ENCODE measurements at places on chromosomes 7 and 10. TPM values are rescaled to one million over a fixed set of nuclear protein-coding genes. Genes with fewer than 3 reads are reported as not detected.

BLNK gene
- total RNA-seq: 0.19 TPM

GRCh38 chr7:128266883-128267594 lies 26.0 kb downstream of the LEP start:
- no peak overlapping the region for H3K27ac ChIP-seq
- H3K4me1 ChIP-seq: no peaks in the 10 kb centered on the region
- H3K4me3 ChIP-seq: no peak overlapping the region
- peaks cover 4% of the 10 kb centered on the region for H3K27me3 ChIP-seq

DNA sequence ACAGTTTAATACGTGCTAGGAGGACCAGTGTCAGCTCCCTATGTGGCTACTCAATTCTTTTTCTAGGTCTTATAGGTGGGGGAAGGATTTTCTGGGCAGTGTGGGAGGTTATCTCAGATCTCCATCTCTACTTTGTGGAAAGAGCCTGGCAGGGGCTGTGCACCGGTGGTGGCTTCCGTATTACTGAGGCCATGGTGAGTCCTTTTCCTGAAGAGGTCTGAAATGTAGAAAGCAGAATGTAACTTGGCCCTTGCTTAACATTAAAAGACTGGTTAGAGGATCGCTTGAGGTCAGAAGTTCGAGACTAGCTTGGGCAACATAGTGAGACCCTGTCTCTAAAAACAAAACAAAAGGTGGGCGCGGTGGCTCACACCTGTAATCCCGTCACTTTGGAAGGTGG lies 2.7 kb upstream of the TPST1 start:
- no peaks in the 10 kb centered on the region for H3K36me3 ChIP-seq
- no peak for DNase-seq
- peaks cover 18% of the 10 kb centered on the region for H3K27me3 ChIP-seq
- H3K4me3 ChIP-seq: no peak overlapping the region
- peaks cover 20% of the 10 kb centered on the region for H3K4me1 ChIP-seq
- no peak overlapping the region for H3K27ac ChIP-seq

DNA sequence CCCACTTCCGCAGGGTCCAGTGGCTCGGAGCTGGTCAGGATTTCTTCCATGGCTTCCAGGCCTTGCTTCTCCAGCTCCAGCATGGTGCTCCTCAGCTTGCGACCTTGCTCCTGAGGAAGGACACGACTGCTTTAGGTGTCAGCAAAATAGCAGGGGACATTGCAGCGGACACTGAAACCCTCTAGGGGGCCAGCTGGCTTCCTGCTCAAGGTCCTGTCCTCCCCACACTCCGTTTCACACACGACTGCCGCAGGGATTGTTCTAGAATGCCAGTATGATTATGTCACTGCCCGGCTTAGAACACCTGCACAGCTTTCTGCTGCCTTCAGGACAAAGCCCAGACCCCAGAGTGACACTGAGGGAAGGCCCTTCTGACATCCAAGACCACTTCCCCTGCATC lies 65.6 kb downstream of the SCRN1 start:
- H3K27me3 ChIP-seq: no peaks in the 10 kb centered on the region
- no peaks in the 10 kb centered on the region for H3K4me1 ChIP-seq
- no peak overlapping the region for H3K27ac ChIP-seq
- DNase-seq: no peak
- H3K36me3 ChIP-seq: no peaks in the 10 kb centered on the region

DNA sequence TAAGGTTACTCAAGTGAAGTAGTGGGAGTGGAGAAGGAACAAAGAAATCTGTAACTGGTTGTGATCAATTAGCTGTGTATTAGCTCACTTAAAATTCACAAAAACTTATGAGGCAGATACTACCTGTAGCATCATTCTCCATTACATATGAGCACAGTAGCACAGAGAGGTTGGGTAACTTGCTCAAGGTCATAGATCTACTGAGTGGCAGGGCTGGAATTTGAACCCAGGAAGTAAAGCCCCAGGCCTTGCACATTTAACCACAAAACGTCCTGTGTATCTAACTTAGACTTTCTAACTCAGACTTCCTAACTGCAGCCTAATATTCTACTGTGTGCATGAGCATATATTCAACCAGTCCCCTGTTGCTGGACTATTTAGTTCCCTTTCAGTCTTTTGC lies 5.6 kb upstream of the SLF2 start:
- H3K36me3 ChIP-seq: no peaks in the 10 kb centered on the region
- H3K27ac ChIP-seq: no peak overlapping the region
- no peak overlapping the region for H3K4me3 ChIP-seq
- peaks cover 11% of the 10 kb centered on the region for H3K4me1 ChIP-seq
- no peak for DNase-seq

- no peaks in the 10 kb centered on the region for H3K36me3 ChIP-seq
- no peak overlapping the region for H3K27ac ChIP-seq
- no peaks in the 10 kb centered on the region for H3K4me1 ChIP-seq
- no peak for DNase-seq
- no peak overlapping the region for H3K4me3 ChIP-seq
These were observed 40.2 kb downstream of the ARHGAP12 start for GRCh38 chr10:31888442-31888841.

- no peaks in the 10 kb centered on the region for H3K27me3 ChIP-seq
- no peak for DNase-seq
- H3K36me3 ChIP-seq: no peaks in the 10 kb centered on the region
- no peak overlapping the region for H3K4me3 ChIP-seq
- no peaks in the 10 kb centered on the region for H3K4me1 ChIP-seq
These were observed 284.1 kb downstream of the POU6F2 start for GRCh38 chr7:39261771-39262170.

DNA sequence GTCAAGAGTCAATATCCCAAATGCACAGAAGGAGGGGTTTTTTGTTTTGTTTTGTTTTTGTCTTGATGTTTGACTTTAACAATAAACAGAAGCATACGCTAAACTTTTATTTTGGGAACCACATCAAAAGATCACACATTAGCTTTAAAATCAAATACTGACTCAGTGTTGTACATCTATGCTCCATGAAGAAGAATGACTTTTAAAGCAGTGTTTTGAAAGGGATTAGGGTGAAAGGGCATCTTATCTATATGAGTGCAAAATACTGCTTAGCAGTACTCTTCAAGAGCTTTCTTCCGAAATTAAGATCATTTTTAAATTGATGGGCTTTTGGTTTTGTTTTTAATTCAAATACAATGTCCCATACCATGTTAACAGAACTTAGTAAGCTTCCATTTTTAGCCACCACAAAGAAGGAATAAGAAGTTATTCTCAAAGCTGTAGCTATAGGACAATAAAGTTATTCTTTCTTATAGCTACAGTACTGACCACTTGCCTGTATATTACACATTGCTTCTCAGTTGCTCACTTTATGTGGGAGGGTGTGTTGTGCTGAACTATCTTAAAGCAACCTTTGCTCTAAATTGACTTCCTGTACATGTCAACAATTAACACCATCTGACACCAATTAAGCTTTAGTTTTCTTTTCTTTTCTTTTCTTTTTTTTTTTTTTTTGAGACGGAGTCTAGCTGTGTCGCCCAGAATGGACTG lies 144.3 kb upstream of the KAT6B start:
- no peak overlapping the region for H3K27ac ChIP-seq
- H3K4me1 ChIP-seq: peaks cover 13% of the 10 kb centered on the region
- H3K27me3 ChIP-seq: no peaks in the 10 kb centered on the region
- DNase-seq: no peak

- DNase-seq: no peak
- H3K27me3 ChIP-seq: no peaks in the 10 kb centered on the region
- no peaks in the 10 kb centered on the region for H3K36me3 ChIP-seq
These were observed 229.9 kb upstream of the MAGI2 start for GRCh38 chr7:79683185-79683890.

EPDR1 gene
- 0.41 TPM for total RNA-seq

SRGN gene
- total RNA-seq: 133 TPM

ERVW-1 gene
- 0.12 TPM for total RNA-seq

- H3K4me1 ChIP-seq: no peaks in the 10 kb centered on the region
- DNase-seq: no peak
- no peaks in the 10 kb centered on the region for H3K36me3 ChIP-seq
- H3K27me3 ChIP-seq: no peaks in the 10 kb centered on the region
These were observed 144.2 kb upstream of the GLI3 start for GRCh38 chr7:42381161-42381560.

ALOX5 gene
- 3.1 TPM for total RNA-seq

EPHB4 gene
- 5.2 TPM for total RNA-seq

PDAP1 gene
- total RNA-seq: 67.0 TPM

DNA sequence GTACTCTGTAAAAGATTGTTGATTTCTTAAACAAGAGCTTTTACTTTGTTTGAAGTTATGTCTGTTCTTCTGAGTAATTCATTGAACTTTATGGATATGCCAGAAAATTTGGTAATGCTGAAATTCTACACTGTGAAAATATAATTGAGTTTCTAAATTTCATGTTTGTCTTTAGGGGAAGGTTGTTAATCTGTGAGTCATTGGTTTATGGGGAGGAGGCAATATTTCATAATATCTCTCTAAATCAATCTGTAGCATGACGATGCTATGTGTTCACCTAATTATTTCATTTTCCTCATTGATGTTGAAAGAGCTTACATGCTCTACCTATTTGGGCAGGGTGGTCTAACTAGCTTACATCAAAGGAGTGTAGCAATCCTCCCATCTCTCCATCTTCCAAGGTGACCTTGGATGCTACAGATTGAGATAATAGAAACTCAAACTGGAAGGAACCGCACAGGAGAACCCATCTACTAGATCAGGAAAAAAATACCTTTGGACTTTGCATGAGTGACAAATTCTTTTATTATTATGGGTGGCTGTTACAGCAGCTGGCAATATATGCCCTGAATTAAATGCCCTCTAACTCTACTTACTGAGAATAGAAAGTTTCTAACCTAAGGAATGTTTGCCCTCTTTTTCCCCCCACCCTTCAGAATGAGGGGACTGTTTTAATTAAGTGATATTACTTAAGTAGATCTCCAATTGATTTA lies 8.4 kb upstream of the SNX13 start:
- no peaks in the 10 kb centered on the region for H3K27me3 ChIP-seq
- H3K4me1 ChIP-seq: peaks cover 18% of the 10 kb centered on the region
- no peak overlapping the region for H3K4me3 ChIP-seq
- H3K27ac ChIP-seq: no peak overlapping the region
- no peak for DNase-seq

NKX2-3 gene
- total RNA-seq: not detected

GRCh38 chr10:126387931-126388911 lies at the start of gene ADAM12:
ADAM12 (minus strand) TSS chr10:126388477; CDS start chr10:126388145, 332 bp downstream.
- H3K36me3 ChIP-seq: no peaks in the 10 kb centered on the region
- no peak within 1 kb of the TSS for H3K4me3 ChIP-seq
- H3K4me1 ChIP-seq: peaks cover 8% of the 10 kb centered on the region
- no peaks in the 10 kb centered on the region for H3K27me3 ChIP-seq

SP8 gene
- not detected for total RNA-seq

IDE gene
- total RNA-seq: 40.2 TPM

DNA sequence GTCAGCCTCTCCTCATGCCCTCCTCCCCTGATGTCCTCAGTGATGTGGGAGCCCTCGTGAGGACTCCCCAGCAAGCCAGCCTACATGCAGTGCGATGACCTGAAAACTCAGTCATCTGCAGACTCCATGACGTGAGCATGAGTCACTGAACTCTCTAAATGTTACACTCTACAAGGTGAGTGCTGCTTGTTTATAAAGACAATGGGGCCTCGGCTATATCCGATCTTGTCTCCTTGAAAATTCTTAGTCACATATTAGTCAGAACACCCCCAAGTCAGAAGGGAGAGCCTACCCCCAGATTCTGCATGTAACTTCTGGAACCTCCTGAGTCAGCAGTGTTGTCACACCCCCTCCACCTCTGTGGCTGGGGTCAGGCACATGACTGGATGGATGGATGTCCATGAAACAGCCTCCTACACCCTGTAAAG lies 673.8 kb downstream of the INHBA start:
- H3K36me3 ChIP-seq: no peaks in the 10 kb centered on the region
- no peak overlapping the region for H3K27ac ChIP-seq
- H3K4me1 ChIP-seq: no peaks in the 10 kb centered on the region
- no peak overlapping the region for H3K4me3 ChIP-seq
- no peaks in the 10 kb centered on the region for H3K27me3 ChIP-seq
- DNase-seq: no peak

DNA sequence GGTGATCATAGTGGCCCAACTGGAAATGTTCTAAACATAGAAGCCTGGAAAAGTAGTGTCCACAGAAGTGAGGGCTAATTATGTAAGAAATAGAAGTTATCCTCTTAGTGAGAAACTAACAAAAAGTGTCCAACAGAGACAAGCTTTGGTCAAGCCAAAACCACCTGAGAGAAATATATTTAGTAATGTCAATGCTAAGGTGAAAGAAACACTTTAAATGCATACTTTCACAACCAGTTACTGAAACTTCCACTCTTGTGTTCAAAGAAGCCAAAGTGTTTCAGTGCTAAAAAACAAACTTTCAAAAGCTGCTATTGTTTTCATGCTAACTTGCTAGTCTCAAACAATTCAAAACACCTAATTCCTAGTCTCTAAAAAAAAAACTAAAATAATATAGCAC lies 18.1 kb downstream of the RAB11FIP2 start:
- no peaks in the 10 kb centered on the region for H3K27me3 ChIP-seq
- no peaks in the 10 kb centered on the region for H3K4me1 ChIP-seq
- H3K27ac ChIP-seq: no peak overlapping the region
- no peak overlapping the region for H3K4me3 ChIP-seq

APBB1IP gene
- 106 TPM for total RNA-seq

GRCh38 chr10:100664316-100665149 lies 80.8 kb upstream of the PAX2 start:
- H3K27me3 ChIP-seq: peaks cover 18% of the 10 kb centered on the region
- no peak overlapping the region for H3K4me3 ChIP-seq
- no peak overlapping the region for H3K27ac ChIP-seq

- H3K4me3 ChIP-seq: no peak overlapping the region
- H3K36me3 ChIP-seq: no peaks in the 10 kb centered on the region
- H3K27me3 ChIP-seq: no peaks in the 10 kb centered on the region
- no peak overlapping the region for H3K27ac ChIP-seq
These were observed 54.9 kb downstream of the TFPI2 start for GRCh38 chr7:93835702-93836101.

SVOPL gene
- total RNA-seq: not detected

GRCh38 chr7:29332042-29332811 lies 137.7 kb downstream of the CHN2 start:
- no peak overlapping the region for H3K4me3 ChIP-seq
- H3K36me3 ChIP-seq: no peaks in the 10 kb centered on the region
- H3K27me3 ChIP-seq: no peaks in the 10 kb centered on the region
- DNase-seq: no peak

PDCD11 gene
- 37.8 TPM for total RNA-seq

DNA sequence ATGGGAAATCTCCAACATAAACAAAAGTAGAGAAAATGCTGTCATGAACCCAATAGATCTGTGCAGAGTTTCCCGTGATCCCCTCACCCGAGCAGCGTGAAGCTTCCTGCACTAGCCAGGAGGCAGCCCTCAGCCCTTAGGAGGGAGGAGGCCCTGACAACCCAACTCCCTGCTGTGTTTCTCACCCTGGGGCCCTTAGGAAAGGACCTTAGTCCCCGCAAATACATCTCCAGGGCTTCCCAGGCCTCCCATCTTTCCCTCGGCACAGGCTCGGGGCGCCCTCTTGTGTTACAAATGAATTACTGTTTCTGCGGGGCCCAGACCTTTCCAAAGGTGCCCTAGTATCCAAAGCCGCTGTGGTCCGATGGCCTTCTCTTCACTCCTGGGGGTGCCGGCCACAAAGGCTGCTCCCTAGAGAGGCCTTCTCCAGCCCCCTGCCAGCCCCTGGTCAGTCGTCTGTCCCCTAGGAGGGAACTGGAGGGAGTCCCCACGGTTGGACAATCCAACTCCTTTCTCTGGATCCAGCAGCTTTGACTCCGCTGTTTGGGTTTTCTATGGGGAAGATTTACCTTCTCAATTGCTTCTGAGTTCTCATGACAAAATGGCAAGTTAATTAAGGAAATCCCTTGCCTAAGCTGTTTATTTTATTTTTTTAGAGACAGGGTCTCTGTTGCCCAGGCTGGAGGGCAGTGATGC lies 49.9 kb upstream of the SH2B2 start:
- DNase-seq: no peak
- H3K4me1 ChIP-seq: no peaks in the 10 kb centered on the region
- peaks cover 7% of the 10 kb centered on the region for H3K36me3 ChIP-seq
